ENCODE measurements at places on chromosomes 7 and 10. TPM values are rescaled to one million over a fixed set of nuclear protein-coding genes. Genes with fewer than 3 reads are reported as not detected.

GRCh38 chr7:149865437-149865836, 8.3 kb upstream of the ATP6V0E2 start:
- no peaks in the 10 kb centered on the region for H3K27me3 ChIP-seq
- H3K27ac ChIP-seq, result peak overlapping the region; percentile 89

DNA sequence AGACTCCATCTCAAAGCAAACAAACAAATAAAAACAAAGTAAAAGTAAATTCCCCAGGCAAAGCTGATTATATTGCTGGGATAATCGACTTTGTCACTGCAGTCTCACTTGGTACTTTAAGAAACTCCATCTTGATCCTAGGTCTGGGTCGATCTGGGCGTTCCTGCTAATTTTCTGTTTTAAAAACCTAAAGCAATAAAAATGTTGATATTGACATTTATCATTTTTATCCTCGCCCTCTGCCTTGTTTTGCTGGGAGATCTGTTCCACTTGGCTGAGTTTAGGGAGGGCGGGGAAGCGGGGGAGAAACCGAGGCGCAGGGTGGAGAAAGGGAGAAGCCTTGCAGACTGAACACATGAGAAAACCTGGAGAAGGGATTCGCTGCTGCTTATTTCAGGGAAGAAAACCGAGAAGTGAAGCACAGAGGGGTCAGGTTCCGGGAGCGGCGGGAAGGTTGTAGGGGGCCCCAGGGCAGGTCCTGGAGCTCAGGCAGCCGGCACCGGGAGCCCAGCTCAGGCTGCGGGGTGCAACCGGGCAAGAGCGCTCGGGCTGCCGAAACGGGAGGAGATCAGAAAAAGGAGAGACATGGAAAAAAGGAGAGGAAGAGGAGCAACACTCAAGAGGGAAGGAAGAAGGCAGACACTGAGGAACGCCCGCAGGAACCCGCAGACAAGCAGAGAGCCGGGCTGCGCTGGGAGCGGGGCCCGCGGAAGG, 27.3 kb upstream of the KMT2C start:
- no peaks in the 10 kb centered on the region for H3K36me3 ChIP-seq
- no peak for DNase-seq
- H3K27me3 ChIP-seq, result no peaks in the 10 kb centered on the region
- peak overlapping the region; percentile 84 for H3K27ac ChIP-seq

DNA sequence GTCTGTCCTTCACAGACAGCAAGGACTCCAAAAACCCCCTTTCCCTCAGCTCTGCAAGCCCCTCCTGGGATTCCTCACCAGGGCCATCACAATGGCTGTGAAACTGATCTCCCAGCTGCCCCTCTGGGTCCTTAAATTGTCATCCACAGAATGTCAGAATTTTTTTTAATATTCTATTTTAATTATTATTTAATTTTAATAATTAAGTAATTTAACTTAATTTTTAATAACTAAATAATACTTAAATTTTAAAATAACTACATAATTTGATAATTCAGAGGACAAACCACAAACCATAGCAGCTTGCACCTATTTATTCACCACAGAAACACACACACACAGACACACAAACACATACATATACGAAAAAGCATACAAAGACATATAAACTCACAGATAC, 565.8 kb upstream of the COBL start:
- no peaks in the 10 kb centered on the region for H3K27me3 ChIP-seq
- no peaks in the 10 kb centered on the region for H3K36me3 ChIP-seq
- no peak overlapping the region for H3K27ac ChIP-seq
- no peak overlapping the region for H3K4me3 ChIP-seq
- DNase-seq, result no peak

DNA sequence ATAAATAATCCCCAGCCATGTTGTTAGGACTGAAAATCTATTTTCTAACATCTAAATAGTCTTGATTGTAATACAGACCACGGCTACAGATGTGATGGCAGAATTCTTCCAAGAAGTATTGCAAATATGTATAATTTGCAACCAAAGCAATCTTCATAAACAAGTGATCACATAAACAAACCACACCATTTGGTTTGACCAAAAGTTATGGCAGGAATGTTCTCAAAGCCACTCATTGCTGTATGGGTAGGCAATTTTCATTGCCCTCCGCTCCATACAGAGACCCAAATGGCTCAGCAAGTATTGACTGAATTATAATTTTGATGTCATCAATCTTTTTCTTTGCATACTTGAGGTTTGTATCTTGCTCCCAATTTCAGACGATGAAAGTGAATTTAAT, 19.0 kb upstream of the RHOBTB1 start:
- peaks cover 24% of the 10 kb centered on the region for H3K4me1 ChIP-seq
- no peaks in the 10 kb centered on the region for H3K36me3 ChIP-seq
- H3K27me3 ChIP-seq, result peaks cover 6% of the 10 kb centered on the region
- H3K27ac ChIP-seq, result no peak overlapping the region
- no peak overlapping the region for H3K4me3 ChIP-seq

DNA sequence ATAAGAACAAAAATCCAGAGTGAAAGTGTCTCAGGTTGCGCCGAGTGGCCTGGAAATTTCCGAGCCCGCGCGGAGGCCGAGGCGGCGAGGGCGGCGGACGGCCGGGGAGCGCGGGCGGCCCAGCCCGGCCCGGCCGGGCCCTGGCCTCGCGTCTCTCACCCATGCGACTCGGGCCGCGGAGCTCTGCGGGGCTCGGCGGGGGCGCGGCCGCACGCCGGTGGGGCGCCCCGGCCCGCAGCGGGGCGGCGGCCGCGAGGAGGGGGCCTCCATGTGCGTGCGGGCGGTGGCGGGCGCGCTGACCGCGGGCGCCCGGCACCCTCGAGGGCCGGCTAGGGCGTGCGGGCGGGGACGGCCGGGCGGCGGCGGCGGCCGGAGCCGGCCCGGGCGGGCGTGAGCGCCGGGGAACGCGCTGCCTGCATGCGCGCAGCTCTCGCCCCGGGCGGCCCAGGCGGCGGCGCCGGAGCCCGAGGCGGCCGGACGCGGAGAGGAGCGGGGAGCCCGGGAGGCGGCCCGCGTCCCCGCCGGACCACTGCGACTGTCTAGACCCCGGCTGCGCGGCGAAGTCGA, 302 bp upstream of the EN2 start:
- no peak for DNase-seq
- H3K27ac ChIP-seq, result no peak overlapping the region
- no peak overlapping the region for H3K4me3 ChIP-seq

DNA sequence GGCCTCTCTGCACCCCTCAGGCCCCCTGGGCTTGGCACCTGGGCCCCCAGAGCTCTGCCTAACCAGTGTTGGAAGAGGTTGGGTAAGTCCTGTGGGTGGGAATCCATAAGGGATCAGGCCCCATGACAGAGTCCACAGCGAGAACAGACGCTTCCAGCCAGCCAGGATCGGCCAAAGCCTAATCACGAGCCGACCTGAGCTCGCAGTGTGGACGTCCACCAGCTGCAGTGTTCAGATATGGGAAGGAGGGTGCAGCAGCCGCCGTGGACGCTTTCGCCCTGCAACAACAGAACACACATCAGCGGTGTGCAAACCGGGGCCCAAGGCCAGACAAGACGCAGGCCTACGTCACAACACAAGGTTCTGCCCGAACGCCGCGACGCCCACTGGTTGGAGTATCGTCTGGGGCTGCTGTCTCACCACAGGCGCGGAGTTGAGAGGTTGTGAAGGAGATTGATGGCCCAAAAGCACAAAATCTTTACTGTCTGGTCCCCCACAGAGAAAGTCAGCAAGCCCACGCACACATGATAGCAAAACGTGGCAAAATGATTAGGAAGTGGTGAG, 102.1 kb downstream of the FOXL3 start:
- H3K27ac ChIP-seq, result no peak overlapping the region
- H3K27me3 ChIP-seq, result peaks cover 2% of the 10 kb centered on the region
- H3K4me1 ChIP-seq, result no peaks in the 10 kb centered on the region
- DNase-seq, result peak; percentile 2

GRCh38 chr7:141017555-141017954, 2.8 kb upstream of the MRPS33 start:
- H3K4me1 ChIP-seq, result peaks cover 20% of the 10 kb centered on the region
- DNase-seq, result no peak
- no peaks in the 10 kb centered on the region for H3K36me3 ChIP-seq
- no peak overlapping the region for H3K27ac ChIP-seq
- peaks cover 14% of the 10 kb centered on the region for H3K27me3 ChIP-seq
- H3K4me3 ChIP-seq, result no peak overlapping the region

DNA sequence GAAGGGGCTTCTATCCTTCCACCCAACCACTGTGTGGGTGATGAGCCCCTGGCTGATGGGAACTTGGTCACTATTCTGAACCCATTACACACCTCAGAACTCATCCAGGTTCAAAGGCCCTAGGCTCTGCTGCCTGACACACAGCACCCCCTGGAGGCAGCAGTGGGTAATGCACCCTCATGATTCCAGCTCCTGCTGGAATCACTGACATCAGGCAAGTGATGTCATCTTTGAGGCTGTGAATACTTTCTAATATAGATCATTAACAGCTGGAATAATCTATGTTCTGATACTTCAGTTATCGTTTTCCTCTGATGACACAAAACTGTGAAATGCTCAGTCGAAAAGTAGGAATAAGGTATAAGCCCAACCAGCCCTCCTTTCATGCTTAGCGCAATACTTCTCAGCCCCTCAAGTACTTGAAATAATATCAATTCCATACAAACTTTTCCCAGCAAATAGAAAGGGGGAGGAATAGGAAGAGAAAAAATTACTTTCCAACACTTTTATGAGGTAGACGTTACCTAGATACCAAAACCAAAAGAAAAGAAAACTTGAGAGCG, 7.5 kb upstream of the RBP3 start:
- H3K27ac ChIP-seq, result no peak overlapping the region
- peak; percentile 84 for DNase-seq
- peaks cover 4% of the 10 kb centered on the region for H3K27me3 ChIP-seq
- H3K4me3 ChIP-seq, result no peak overlapping the region
- no peaks in the 10 kb centered on the region for H3K4me1 ChIP-seq
- no peaks in the 10 kb centered on the region for H3K36me3 ChIP-seq

DNA sequence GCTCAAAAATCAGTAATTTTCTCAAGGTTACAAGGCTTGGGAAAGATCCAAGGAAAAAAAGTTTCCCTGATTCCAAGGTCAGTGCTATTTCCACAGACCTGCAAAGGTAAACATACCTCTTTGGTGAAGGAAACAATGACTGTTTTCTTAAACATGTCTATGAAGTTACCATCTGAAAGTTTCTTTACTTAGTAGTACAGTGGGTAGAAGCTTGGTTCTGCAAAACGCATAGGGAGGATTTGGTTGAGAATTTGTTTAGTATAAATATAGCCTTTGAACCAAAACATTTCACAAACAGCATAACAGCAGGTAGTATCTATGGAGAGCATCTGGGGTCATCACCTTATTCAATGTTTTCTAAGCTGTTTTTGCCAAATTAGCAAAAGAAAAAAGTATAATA, 169.6 kb downstream of the CCSER2 start:
- H3K27me3 ChIP-seq, result no peaks in the 10 kb centered on the region
- no peak for DNase-seq
- no peak overlapping the region for H3K4me3 ChIP-seq
- H3K36me3 ChIP-seq, result peaks cover 6% of the 10 kb centered on the region
- no peak overlapping the region for H3K27ac ChIP-seq
- peaks cover 13% of the 10 kb centered on the region for H3K4me1 ChIP-seq

DNA sequence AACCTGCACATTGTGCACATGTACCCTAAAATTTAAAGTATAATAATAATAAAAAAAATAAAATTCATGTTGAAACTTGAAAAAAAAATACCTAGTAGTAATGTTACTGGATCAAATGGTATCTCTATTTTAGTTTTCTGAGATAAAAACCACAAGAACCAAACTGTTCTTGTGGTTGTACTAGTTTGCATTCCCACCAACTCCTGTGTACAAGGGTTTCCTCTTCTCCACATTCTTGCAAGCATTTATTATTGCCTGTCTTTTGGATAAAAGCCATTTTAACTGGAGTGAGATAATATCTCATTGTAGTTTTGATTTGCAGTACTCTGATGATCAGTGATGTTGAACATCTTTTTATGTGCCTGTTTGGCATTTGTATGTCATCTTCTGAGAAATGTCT, 177.7 kb downstream of the KIF20B start:
- H3K27me3 ChIP-seq, result peaks cover 19% of the 10 kb centered on the region
- H3K4me1 ChIP-seq, result no peaks in the 10 kb centered on the region
- H3K4me3 ChIP-seq, result no peak overlapping the region

DNA sequence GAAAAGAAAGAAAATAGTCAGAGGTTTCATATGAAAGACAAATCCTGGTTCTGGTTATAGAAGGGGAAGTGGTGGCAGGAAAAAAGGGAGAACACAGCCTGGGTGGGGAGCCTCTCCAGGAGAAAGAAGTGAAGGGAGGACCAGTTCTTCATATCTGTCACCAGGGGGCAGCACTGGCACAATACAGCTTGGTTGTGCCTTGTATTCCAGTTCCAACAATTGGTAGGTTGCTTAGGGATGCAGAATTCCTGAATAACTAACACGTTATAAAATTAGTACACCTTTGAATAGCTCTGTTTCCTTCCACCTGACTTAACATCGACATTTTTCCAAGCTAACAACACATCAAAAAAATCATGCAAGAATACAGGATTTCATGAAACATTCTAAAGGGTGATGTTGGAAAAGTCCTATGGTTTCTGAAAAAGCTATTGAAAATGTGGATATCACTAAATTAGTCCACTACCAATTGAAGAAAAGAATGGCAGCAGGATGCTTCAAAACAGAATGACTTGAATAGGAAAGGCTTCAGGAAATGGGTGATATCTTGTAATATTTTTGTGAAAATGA, 52.9 kb downstream of the CYP26A1 start:
- no peaks in the 10 kb centered on the region for H3K27me3 ChIP-seq
- no peak overlapping the region for H3K27ac ChIP-seq
- no peak overlapping the region for H3K4me3 ChIP-seq
- peaks cover 29% of the 10 kb centered on the region for H3K4me1 ChIP-seq

- no peaks in the 10 kb centered on the region for H3K4me1 ChIP-seq
- H3K36me3 ChIP-seq, result no peaks in the 10 kb centered on the region
- H3K27ac ChIP-seq, result no peak overlapping the region
- no peak overlapping the region for H3K4me3 ChIP-seq
- DNase-seq, result no peak
- H3K27me3 ChIP-seq, result peaks cover 2% of the 10 kb centered on the region
Observed at GRCh38 chr7:1645071-1645409, 25.0 kb upstream of the ELFN1 start.

Gene STAM
- 23.8 TPM for total RNA-seq

Gene ZNF12
- 23.2 TPM for total RNA-seq

Gene SCART1
- total RNA-seq, result 1.4 TPM

Gene EDRF1
- 30.8 TPM for total RNA-seq

Gene DLD
- 101 TPM for total RNA-seq

Gene SERPINE1
- 0.07 TPM for total RNA-seq

Gene CALML5
- total RNA-seq, result not detected

Gene TFEC
- total RNA-seq, result not detected

Gene LGI1
- not detected for total RNA-seq

Gene FAM25A
- total RNA-seq, result not detected

Gene DYNC1I1
- total RNA-seq, result not detected

Gene RBP3
- not detected for total RNA-seq

Gene HYAL4
- not detected for total RNA-seq

Gene BAIAP2L1
- total RNA-seq, result 3.0 TPM

Gene SPDYE18
- 0.48 TPM for total RNA-seq

Gene PLAC9
- total RNA-seq, result not detected

Gene METTL27
- 2.1 TPM for total RNA-seq

All from activated CD4-positive, alpha-beta T cell treated with anti-CD3 and anti-CD28 coated beads for 36 hours (primary cell).